ENCODE measurements at places on chromosomes 5 and 9.

GRCh38 chr5:179872828-179873575 lies 14.4 kb upstream of the MRNIP start:
- no peak for DNase-seq

GRCh38 chr9:17613758-17614157 lies 34.9 kb downstream of the SH3GL2 start:
- no peak for DNase-seq

DNA sequence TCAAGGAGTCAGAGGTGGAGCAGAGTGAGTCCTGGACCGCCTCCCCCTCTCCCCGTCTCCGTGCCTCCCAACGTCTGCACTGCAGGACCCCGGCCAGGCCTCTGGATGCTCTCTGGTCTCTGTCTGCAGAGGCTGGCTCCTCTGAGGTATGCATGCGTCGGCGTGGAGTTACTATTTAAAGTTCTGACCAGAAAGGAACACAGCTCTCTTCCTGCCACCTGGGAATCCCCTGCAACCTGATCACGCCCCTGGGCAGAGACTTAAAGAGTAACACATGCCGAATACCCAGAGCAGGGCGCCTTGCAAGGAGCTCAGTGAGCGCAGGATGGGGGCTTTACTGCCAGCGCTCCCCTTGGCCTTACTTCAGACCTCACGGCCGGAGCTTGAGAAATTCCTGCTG lies 16.0 kb downstream of the ANXA6 start:
- DNase-seq, result no peak

DNA sequence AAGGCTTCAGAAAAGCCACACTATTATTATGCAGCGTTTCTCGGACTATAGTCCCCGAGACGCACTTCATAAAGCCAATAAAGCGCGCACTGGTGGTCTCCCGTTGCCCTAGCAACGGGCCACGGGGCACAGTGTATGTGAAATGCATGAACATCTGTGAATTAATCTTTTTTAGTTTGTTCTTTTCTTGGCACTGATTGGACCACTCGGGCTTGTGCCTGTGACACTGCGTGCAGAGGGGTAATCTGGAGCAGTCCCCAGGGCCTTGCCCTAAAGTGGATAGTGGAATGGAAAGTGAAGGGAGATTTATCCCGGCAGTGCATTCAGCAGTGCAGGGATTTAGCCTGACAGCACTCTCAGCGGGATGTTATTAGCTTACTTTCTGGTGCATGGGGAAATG lies 92.1 kb downstream of the TLE4 start:
- DNase-seq, result no peak

GRCh38 chr9:114401344-114401743 lies 13.6 kb upstream of the AKNA start:
- DNase-seq, result no peak

- DNase-seq, result no peak
These were observed 92.8 kb upstream of the SLC44A1 start for GRCh38 chr9:105151686-105151995.

GRCh38 chr5:172534229-172535107 lies 80.1 kb upstream of the SH3PXD2B start:
- DNase-seq, result no peak

GRCh38 chr9:105500108-105500766 lies 52.4 kb downstream of the FSD1L start:
- no peak for DNase-seq

GRCh38 chr5:17167171-17167891 lies 50.1 kb upstream of the BASP1 start:
- DNase-seq, result no peak

DNA sequence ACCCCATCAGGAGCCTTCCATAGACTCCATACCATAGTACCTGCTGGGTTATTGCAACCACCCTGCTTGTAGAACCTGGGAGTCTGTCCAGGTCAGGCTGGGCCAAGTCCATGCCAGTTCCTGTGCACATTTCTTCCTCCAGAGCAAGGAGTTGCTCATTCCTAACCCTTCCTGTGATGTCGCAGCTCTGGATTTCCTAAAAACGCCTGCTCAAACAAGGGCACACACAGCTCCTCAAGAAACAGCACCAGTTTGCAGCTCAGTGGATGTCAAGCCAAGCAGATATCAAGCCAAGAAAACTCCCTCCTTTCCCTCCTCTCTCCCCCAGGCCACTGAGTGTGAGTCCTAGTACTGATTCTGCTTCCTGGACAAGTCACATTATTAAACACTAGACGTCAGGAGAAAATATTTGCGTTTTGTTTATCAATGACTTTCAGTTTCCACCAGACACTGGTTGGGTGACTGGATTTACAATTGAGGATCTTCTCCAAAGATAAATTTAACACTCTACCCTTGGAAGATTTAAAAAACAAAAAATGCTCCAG lies 59.6 kb downstream of the SLC1A1 start:
- DNase-seq, result no peak

DNA sequence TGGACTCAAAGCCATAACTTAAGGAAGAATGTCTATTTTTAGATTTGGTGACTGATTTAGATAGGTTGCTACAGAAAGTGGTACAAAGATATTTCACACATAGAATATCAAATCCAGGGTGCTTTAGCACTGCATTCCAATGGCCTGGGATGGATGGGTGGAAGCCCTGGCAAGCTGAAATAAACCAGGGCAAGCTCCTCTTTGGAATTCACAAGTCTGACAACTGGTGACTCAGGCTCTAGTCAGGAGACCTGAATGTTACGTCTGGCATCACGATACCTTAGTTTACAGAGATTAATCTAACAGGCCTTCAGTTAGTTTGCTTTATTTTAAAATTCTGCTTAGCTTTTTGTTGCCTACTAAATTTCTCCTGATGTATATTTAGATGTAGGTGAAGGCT lies 144.0 kb downstream of the TMC1 start:
- DNase-seq, result no peak

DNA sequence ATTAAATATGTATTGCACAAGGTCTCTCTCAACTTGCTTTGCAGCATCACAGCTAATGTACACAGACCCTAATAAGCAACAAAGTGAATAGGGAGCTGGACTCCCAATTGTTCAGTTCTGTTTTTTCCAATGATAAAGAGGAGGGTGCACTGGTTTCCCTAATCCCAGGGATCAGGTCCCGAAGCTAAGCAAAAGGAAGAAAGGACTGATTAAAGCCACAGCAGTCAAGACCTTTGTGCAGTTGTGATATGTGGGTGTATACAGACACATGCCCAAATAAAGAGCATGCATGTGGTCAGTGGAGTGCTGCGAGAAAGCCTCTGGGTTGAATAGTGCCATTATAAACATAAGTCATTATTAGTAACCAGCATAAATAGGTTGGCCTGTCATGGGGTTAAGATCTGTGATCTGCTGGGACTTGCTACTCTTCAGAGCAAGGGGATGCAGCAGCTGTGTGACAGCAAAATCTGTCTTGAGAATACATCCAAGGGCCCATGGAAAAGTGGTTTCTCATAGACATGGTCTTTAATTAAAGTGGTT lies 1863.1 kb upstream of the WWC1 start:
- DNase-seq, result no peak

GRCh38 chr5:131607418-131607817 lies 27.6 kb downstream of the RAPGEF6 start:
- DNase-seq, result no peak

- DNase-seq, result no peak
These were observed 582.4 kb upstream of the BRINP1 start for GRCh38 chr9:119951591-119951990.

DNA sequence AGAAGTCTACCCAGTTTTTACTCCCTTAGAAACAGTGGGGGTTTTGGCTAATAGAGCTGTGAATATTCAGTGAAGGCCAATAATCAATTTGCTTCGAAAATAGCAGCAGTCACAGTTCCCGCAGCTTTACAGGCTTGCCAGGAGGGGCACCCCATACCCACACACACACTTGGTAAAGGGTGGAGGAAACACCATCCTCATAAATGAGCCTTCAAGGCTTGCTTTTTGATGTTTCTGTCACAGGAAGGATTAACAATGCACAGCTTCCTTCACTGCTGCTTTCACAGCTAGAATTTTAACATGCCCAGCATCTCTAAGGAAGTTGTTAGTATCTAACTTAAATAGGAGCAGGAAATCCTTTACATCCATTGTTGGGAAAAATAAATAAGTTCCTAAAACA lies 1247.5 kb upstream of the C9orf72 start:
- DNase-seq, result no peak

- no peak for DNase-seq
These were observed 126.2 kb upstream of the ZNF608 start for GRCh38 chr5:124872615-124873014.

- no peak for DNase-seq
These were observed 74.2 kb downstream of the SHB start for GRCh38 chr9:37994639-37995347.

GRCh38 chr9:4299005-4299795 lies 668 bp downstream of the GLIS3 start:
- no peak for DNase-seq

Measured in stimulated activated CD8-positive, alpha-beta memory T cell treated with anti-CD3 and anti-CD28 coated beads, Interleukin-2, amount 100 ng/mL, for 1 hour (primary cell).